ENCODE measurements at places on chromosomes 5 and 9.

GRCh38 chr5:142561486-142562097, 124.3 kb downstream of the FGF1 start:
- no peak for DNase-seq

GRCh38 chr9:91734371-91734981, 215.6 kb downstream of the ROR2 start:
- peak; percentile 52 for DNase-seq

GRCh38 chr9:110936237-110936636, 102.0 kb downstream of the LPAR1 start:
- DNase-seq, result no peak

DNA sequence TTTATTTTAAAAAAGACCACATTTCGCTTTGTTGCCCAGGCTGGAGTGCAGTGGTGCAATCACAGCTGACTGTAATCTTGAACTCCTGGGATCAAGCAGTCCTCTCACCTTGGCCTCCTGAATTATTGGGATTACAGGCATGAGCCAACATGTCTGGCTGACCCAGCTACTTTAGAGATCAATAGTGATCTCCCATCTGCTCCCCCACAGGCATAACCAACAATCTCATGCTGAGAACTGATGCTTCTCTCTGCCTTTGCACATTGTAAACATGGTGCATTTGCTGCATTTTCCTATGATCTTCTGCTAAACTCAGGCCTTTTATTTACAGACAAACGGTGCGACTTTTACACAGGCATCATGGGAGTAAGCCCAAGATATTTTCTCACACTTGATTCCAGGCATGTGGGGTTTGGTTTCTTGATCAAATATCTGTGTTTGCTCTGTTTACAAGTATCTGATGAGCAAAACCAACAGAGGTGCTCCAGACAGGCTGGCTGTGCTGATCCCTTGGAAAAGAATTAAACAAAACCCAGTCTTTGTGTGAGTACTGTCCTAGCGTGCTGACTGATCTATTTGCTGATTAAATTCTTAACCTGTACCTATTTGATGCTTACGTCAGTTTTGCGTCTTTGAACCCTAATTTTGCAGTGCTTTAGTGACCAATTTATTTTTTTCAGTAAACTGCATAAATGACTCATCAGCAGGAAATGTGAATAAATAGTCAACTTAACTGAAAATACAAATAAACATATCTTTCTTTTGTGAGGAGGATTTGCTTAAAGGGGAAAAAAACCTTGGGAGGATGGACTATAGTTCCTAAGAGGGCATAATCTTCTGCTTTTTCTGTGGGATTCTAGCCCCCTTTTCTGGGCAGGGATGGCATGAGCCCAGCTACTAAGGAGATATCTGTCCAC, 191.7 kb upstream of the NR3C1 start:
- no peak for DNase-seq

- DNase-seq, result no peak
Measured at GRCh38 chr5:96625365-96625764, 36.8 kb upstream of the CAST start.

- no peak for DNase-seq
Measured at GRCh38 chr5:77280036-77280435, 69.6 kb downstream of the PDE8B start.

- DNase-seq, result no peak
Measured at GRCh38 chr5:163608621-163609020, 103.2 kb downstream of the MAT2B start.

GRCh38 chr5:150596313-150596712, 44.1 kb upstream of the SYNPO start:
- DNase-seq, result no peak

- DNase-seq, result no peak
Measured at GRCh38 chr5:43037636-43038495, 2.3 kb downstream of the ANXA2R start.

- no peak for DNase-seq
Measured at GRCh38 chr5:3996707-3997336, 401.2 kb downstream of the IRX1 start.

GRCh38 chr5:85132269-85132668, 747.6 kb upstream of the EDIL3 start:
- DNase-seq, result no peak

DNA sequence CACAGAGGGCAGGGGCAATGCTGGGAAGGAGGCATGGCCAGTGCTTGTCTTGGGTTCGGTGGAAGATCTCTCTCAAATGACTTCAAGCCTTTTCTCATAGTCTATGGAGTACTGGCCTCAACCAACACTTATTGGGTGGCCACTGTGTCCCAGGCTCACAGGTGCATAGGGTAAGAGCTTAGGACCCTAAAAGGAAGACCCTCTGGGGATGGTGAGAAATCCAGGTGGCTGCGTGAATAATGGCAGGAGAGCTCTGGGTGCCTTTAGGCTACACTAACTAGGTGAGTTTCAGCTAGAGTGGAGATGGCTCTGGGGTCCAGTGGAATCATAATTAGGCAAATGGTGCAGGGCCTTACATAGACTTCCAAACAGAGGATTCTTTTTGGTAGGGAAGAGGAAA, 9.9 kb downstream of the STC2 start:
- no peak for DNase-seq

DNA sequence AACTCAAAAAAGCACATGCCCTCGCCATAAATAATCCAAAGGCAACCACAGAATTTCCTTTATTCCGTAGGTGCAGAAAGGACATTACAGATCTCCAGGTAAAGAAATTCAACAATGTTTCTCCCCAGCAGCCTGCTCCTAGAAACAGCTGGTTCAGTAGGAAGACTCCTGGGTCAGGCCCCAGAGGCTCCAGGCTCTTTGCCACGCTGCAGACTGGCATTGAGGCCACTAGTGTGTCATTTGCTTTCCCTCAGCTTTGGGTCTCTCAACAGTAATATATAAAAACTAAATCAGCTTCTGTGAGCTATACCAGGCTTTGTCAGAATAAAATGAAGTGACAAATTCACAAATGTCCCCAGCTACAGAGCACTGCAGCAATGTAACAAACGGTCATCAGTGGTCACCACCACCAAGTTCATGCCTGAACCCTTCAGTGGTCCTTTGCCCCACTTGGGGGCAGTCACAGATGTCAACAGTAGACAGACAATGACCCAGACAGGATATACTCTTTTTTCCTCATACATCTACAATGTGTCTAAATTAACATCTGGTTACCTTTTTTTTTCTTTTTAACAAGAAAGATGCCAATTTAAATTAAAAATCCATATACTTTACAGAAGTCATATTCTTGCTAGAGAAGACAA, 93.5 kb downstream of the MARCHF3 start:
- DNase-seq, result no peak

DNA sequence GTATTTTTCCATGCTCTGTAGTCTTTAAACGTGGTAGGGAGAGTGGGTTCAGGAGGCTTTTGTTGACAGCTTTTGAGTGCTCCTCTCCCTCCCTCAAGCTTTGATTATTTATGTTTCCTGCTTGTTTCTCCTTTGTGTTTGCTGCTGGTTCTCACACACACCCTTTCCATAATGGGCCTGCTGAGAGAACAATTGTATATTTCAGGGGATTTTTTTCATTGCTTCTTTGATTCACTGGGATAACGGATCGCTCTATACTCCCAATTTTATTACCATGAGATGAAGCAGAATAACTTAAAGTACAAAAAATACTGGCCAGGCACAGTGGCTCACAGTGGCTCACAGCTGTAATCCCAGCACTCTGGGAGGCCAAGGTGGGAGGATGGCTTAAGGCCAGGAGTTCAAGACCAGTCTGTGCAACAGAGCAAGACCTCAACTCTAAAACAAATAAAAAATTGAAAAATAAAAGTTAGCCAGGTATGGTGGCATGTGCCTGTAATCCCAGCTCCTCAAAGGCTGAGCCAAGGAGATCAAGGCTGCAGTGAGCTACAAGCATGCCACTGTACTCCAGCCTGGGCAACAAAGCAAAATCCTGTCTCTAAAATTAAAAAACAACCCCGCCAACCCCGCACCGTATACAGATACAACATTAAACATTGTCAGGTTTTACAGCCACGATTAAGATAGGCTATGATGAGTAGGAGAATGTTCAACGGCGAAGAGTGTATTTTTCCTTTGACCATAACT, 66.9 kb downstream of the USP20 start:
- DNase-seq, result no peak

GRCh38 chr5:81839034-81839433, 88.1 kb upstream of the SSBP2 start:
- no peak for DNase-seq

GRCh38 chr5:179833709-179834070, 13.0 kb downstream of the SQSTM1 start:
- no peak for DNase-seq

DNA sequence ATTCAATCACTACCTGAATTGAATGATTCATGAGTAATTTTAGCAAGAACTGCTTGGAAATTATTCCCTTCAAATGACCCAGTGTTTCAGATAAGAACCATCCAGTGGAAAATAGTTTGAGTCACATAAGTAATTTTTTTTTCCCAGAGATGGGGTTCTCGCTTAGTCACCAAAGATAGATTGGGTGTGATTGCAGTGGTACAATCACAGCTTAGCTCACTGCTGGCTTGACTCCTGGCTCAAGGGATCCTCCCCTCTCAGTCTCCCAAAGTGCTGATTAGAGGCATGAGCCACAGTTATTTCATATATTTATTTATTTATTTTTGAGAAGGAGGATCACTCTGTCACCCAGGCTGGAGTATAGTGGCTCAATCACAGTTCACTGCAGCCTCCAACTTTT, 574.5 kb upstream of the ARRDC3 start:
- no peak for DNase-seq

DNA sequence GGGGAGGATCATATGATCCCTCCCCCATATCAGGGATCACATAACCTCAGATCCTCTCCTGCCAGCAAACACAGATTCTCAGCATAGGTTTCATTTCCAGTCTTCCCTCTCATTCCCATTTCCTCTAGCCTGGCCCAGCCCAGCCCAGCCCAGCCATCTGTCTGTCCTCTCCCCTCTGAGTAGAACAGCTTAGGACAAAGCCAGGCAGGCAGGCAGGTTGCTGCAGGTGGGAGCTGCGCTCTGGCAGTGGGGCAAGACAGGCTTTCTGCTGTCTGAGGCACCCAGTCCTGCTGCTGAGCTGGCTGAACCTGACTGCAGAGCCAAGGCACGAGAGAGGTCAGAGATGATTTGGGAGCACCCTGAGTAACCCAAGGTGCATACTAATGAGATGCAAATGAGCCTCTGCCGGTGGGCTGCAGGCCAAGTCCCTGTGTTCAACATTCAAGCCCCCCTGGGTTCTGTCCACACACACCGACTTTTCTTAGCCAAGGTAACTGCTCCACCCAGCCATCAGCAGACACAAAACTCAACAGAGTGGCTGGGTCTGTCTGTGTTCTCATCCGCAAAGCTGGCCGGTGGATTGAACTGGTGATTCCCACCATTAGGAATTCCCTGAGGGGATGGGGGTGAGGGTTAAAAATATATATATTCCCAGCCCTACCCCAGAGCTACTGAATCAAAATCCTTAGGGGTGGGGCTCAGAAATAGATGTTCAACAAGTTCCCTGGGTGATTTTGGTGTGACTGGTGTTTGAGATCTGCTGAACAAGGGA, 9.1 kb downstream of the FAT2 start:
- no peak for DNase-seq

- no peak for DNase-seq
Measured at GRCh38 chr9:98931600-98932389, 11.9 kb upstream of the COL15A1 start.

DNA sequence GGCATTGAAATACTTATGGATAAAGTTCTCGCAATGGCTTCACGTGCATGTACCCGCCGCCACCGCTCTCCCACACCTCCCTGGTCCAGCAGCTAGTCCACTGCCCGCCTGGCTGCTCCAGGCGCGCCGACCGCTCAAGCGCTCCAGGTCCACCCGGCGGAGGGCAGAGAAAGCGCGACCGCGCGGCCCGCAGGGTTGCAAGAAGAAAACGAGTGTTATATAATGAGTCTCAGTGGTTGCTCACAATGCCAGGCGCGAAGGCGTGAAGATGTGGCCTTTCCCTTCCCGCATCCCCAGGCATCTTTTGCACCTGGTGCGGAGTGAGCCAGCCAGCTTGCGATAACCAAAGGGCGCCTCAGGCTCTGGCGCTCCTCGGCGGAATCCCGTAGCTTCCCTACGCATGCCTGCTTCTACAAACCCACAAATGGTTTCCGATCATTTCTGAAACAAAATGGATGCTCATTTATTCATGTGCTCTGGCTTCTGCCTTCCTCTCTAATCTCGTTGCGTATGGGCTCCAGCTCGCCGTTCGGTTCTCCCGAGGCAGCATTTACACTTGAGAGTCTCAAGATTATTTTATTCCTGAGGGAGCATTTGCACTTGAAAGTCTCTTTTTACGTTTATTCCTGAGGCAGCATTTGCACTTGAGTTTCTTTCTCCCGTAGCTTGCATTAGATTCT, 25.7 kb downstream of the CDKN2A start:
- DNase-seq, result no peak

- DNase-seq, result no peak
Measured at GRCh38 chr9:117523531-117524153, 108.8 kb upstream of the ASTN2 start.

DNA sequence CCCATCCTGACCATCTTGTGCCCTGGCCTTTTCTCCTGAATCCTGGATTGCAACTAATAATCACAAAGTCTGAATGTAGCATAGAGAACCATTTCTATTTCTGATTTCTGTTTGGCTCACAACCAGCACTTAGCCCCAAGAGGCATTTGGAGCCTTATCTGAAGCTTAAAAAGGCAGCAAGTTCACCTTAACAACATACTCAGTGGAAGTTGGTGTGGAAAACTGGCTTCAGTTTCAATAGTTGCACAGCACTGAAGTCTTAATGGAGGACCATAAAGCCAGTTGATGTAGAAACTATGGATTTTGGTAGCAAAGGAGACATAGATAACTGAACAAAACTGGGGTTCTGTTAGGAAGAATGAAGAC, 574.1 kb downstream of the PSAT1 start:
- DNase-seq, result no peak

DNA sequence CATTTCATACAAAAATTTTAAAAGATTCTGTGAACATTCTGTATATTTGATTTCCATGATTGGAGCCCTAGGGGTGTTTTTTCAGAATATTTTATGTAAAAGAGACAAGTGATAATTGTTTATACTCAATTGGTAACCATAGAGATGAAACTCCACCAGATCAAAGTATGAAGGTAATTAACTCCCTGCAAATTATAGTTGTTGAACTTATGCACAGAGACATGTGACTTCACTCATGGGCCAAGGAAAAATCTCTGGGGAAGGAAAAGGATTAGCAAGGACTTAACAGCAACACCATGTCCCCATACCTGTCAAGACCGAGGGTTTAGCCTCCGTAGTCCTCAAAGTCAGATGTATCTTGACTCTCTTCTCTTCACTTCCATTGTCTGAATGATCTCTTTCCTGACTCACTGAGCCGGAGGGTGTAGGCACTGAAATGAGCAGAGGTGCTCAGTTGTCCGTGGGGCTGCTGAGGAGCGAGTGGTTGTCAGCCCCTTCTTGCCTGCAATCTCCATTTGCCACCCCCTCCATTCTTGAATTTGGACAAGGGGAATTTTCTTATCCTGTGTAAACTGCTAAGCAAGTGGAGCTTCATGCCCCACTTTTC, 17.5 kb upstream of the CXCL14 start:
- no peak for DNase-seq

DNA sequence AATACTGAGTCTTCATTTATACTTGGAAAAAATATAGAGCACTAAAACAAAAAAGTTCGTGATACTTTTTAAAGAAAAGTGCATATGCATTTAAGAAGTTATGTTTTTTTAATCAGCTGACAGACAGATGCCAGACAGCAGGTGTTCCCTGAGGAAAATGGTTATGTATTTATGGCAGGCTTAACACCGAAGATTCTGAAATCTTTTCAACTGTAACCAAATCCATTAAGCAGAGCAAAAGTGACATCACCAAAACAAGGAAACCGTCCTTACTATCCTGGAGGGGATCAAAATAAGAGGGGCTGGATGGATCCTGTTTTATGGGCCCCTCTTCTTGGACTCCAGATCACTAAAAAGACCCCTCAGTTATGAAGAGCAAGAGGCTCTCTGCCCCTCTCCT, 404.9 kb upstream of the ADAMTS16 start:
- no peak for DNase-seq

Data from stimulated activated CD4-positive, alpha-beta T cell treated with anti-CD3 and anti-CD28 coated beads, Interleukin-15, amount 100 ng/mL, for 1 hour (primary cell).